ENCODE measurements at places on chromosomes 2 and 18. TPM values are rescaled to one million over a fixed set of nuclear protein-coding genes. Genes with fewer than 3 reads are reported as not detected.

GRCh38 chr2:54636415-54637139 is 86.9 kb upstream of the EML6 start:
- no peak for DNase-seq

DNA sequence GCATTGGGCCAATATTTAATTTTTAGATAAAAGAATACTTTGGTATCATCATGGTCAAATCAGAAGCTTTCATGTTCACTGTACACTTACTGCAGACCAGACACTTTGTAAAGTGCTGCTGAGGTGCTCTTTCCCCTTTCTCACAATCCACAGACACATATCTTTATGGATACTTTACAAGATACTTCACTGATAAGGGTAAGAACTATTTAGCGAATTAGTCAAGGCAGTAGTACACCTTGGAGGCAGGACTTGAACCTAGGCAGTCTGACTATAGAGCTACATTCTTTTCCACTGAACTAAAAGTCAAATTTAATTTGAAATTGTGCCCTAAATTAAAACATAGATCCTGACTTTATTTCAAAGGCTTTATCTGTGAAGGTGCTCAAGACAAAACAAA is 60.2 kb downstream of the COBLL1 start:
- DNase-seq: no peak

The IMPA2 gene
- 7.5 TPM for total RNA-seq

DNA sequence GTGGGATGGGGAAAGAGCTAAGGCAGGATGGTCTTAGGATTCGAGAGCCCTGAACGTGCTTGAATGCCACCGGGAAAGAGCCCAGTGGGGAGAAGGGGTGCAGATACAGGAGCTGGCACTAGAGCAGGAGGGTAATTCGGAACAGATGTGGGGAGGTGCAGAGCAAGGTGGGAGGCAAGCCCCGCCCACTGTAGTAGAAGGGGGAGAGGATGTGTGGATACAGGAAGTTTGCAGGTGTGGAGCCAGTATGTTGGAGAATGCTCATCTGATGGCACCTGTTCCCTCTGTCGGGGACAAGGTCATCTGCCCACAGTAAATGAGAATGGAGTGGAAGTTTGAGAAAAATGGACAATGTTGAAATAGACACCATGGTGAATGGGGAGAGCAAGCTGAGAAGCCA is 28.8 kb downstream of the CHST10 start:
- DNase-seq: no peak

DNA sequence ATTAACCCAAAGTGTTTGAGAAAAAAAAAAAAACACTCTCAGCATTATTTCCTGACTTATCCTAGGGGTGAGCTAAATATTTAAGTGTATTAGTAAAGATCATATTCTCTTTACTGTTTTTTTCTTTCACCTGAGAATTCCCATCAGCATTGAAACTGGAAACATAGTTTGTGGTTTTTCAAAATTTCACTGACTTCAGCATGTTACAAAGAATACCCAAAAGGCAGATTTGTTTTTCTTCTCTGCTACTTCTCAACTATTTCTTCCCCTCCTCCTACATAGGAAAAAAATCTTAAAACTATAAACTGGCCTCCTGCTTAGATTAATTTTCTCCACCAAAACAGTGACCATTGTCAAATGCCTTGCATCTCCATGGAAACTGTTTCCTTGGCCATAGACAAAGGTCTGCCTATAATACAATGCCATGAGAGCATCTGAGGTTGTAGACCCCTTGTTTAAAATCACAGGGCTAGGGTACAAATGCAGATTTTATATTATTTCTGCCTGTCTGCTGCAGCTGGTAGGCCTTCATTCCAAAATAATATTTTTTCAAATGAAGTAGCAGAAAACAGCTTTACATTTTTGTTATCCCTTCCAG is 179.7 kb upstream of the GALNT5 start:
- DNase-seq: no peak

DNA sequence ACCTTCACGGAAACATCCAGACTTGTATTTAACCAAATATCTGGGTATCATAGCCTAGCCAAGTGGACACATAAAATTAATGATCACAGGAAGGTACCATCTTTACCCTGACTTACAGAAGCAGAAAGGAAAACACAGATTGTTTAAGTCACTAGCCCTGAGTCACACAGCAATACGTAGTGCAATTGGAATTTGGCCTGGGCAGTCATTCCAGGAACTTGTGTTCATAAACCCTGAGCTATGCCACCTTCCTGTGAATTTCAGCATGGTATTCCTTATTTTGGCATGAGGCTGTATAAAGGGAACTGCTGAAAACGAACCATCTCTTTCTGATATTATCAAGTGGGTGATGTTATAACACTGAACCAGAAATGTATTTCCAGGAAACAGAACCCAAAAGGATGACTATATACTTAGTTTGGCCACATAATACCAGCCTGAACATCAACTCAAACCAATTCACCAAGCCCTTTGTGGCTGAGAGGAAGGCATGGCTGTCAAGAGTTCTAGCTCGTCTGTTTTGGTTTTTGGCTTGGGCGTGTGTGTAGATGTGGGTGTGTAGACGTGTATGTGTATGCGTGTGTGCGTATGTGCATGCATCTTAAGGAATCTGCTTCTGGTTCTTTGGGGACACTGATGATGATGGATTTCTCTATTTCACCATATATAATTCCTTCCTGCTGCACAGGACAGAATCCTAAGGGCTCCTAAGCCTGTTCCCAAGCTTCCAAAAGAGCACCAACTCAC is 533.4 kb upstream of the ID2 start:
- no peak for DNase-seq

- no peak for DNase-seq
These were observed 427.3 kb downstream of the TSN start for GRCh38 chr2:122182616-122183355.

- DNase-seq: no peak
These were observed 29.7 kb downstream of the SIX2 start for GRCh38 chr2:44979581-44979980.

The ANKRD62 gene
- not detected for total RNA-seq

GRCh38 chr2:237113026-237113795 is 27.5 kb downstream of the COPS8 start:
- DNase-seq: no peak

DNA sequence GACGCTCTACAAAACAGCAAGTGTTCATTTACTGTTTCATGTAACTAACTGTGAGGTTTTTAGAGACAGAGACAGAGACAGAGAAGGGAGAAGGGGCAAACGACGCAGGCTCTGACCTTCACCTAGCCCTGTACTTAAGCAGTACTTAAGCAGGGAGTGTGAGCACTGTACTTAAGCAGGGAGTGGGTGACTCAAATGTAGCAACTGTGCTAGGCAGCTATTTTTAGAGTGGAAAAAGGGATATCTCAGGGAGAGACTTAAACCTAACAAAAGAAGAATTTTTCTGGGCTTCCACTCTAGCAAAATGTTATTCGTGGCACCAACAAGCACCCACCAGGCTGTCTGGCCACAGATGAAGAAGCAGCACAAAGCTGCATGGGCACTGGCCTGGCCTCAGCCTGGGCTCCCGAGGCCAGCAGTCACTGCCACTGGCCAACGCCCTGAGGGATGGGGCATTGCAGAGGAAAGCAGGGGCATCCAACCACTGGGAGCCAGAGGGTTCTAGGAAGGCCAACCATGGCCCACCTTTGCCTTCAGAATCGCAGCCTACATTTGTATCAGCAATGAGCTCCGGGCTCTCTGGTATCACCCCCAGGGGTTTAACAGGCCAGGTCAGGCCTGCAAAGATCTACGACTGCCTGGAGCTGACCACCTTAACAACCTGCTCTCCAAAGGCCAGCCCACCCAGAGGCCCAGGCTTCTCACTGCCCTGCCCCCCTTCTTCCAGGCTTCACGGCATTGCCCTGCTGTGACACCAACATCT is 154.3 kb downstream of the TTC32 start:
- no peak for DNase-seq

The LRRTM1 gene
- total RNA-seq: not detected

DNA sequence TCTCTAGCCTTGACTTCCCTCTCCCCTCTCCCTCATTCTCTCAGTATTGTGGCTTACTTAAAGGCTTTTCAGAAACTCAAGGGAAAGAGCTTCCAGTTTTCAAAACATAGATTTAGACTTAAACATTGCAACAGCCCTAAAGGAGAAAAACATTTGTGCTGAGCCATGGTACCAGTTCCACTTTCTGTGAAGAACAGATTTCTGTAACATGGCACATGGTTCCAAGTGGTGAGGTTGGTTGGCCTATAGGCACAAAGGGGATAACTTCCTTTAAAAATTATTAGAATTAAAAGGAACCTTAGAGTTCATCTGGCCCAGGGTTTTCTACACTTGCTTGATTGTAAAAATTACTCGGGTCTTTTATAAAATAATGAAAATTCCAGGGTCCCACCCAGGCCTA is 138.6 kb upstream of the CDCA7 start:
- no peak for DNase-seq

- no peak for DNase-seq
These were observed 93.9 kb downstream of the VWC2L start for GRCh38 chr2:214504599-214505376.

The ACOXL gene
- total RNA-seq: not detected

GRCh38 chr2:206837775-206838174 is 72.4 kb downstream of the FASTKD2 start:
- DNase-seq: no peak

DNA sequence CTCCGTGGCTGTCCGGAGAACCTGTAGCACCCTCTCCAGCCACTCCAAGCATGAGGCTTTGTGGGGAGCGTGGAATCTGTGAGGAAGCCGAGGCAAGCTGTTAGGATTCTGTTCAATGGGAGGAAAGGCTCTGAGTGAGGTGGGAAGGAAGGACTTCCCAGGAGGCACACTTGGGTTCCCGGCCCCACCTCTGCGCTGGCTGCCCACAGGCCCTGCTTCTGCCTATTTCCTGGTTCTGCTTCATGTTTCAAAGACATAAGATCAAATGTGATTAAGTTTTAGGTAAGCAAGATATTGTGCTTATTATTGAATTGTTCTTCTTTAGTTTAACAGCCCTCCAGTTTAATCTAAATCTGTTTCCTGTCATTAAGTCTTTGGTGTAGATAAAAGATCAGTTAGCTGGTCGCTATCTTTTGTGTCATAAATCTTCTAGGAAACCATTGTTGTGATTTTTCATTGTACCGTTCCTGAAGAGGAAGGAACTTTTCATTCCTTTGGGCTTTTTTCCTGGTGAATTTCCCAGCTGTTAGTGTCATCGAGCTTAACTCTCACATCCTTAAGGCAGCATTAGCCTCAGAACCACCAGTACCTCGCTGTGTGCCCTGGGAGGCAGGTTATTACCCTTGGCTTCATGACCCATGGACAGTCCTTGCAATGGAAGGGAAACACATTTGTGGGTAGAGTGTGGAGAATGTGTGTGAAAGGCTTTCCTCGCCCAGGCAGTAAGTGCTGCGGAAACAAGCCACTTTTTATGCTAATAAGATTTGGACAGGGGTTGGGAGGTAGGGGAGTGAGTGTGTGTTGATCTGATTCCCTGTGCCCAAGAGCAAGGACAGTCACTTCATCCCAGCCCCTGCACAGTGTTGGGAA is 61.9 kb upstream of the ALPP start:
- no peak for DNase-seq

- no peak for DNase-seq
These were observed 46.7 kb downstream of the REEP1 start for GRCh38 chr2:86290596-86291327.

The PTGR3 gene
- 19.3 TPM for total RNA-seq

DNA sequence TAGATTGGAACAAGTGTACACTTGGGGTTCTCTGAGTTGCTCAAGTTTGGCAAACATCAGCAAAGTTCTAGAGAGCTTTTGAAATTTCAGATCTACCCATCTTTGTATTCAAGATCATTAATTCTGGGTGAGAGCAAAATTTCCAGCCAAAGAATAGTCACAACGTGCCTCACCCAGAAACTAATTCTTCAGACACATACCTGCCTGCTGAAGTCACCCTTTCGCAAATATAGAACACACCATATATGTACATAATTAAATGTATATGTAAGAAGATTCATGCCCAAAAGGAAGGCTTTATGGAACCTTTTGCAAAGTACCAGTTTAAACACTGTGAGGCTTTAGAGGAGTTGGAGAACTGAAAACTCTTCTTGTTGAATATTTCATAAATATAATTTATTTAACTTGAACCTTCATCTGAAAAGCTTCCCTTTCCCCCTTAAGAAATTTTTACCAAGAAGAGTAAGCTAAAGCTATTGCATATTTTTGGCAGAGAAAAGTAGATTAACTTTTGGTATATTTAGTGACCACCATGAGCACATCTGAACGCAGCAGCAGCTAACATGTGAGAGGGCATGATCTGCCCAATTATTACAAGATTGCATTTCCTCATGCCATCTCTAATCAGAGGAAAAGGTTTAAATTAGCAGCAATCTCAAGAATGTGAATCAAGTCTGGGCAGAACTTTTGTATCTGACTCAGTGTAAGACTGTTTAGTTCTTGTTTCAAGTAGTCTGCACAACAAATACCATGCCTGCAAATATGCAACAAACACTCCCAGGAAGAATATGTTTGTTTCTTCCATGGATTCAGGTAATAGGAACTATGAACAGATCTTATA is 8.2 kb downstream of the RND3 start:
- no peak for DNase-seq

DNA sequence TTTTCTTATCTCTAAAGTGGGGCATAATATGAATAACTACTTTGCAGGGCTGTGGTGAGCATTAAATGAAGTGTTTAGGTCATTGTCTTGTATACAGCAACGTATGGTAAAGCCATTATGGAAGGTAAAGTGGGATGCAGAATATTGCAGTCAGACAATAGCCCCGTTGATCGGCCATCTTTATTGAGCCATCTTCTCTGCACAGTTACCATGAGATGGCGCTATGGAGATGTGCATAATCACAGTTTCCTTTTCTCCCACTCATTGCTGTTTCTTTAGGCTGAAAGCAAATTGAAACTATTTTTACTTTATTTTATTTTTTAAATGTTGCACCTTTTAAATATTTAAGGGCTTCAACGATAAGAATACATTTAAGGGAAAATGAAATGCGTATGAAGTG is 108.9 kb downstream of the THSD7B start:
- DNase-seq: no peak

GRCh38 chr2:128303911-128304310 is 14.8 kb downstream of the HS6ST1 start:
- DNase-seq: no peak

The TP53I3 gene
- 6.3 TPM for total RNA-seq

- DNase-seq: no peak
These were observed 204.4 kb downstream of the MCFD2 start for GRCh38 chr2:46711156-46711555.

The HDHD2 gene
- total RNA-seq: 36.6 TPM

GRCh38 chr2:95382192-95382591 is 20.3 kb upstream of the FAHD2A start:
- DNase-seq: no peak

The SNTG2 gene
- total RNA-seq: 0.88 TPM

The GAREM1 gene
- not detected for total RNA-seq

The CCDC85A gene
- not detected for total RNA-seq
